Activated T-cell treated with anti-CD3 and anti-CD28 coated beads for 4 hours (primary cell): ENCODE measurements at places on chromosomes 7 and 10.

- no peak for DNase-seq
Observed at GRCh38 chr7:6386779-6387178, 61.0 kb downstream of the DAGLB start.

DNA sequence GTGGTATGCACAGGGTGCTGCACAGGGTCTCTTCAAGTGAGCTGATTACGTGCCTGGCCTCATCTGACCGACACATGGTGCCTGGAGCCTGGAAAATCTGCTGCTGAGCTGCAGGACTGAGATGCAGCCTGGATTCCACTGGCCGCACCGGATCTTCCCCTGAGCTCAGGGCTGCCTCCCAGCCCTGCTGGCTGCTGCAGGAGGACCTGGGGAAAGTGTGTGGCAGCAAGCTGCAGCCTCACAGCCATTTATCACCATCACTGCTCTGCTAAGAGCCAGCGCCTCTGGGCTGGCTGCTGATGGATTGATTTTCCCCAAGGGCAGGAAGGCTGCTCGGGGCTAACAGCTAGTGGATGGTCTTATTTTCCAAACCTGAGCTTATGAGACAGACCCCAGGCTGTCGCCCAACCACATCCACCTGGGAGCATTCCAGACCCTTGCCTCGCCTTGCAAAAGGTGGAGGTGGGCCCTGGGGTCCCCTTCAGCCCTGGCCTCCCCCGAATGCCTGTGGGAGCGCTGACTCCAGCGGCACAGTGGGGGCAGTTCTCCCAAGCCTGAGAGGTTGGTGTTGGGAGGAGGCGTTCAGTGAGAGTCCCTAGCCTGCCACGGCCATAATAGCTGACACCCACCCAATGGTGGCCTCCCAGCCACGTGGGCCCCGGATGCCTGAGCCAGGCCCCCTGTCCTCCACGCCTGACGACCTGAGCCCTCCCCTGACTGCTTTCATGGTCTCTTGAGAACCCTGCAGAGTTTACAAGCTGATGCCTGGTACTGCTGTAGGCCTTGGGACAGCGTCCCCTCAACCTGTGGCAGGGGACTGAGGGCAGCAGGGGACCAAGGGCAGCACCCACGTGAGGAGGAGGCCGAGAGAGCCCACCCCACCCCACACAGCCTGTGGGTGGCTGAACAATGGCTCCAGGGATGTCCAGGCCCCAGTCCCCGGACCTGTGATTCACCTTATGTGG lies 38.2 kb downstream of the STK32C start:
- DNase-seq, result no peak

DNA sequence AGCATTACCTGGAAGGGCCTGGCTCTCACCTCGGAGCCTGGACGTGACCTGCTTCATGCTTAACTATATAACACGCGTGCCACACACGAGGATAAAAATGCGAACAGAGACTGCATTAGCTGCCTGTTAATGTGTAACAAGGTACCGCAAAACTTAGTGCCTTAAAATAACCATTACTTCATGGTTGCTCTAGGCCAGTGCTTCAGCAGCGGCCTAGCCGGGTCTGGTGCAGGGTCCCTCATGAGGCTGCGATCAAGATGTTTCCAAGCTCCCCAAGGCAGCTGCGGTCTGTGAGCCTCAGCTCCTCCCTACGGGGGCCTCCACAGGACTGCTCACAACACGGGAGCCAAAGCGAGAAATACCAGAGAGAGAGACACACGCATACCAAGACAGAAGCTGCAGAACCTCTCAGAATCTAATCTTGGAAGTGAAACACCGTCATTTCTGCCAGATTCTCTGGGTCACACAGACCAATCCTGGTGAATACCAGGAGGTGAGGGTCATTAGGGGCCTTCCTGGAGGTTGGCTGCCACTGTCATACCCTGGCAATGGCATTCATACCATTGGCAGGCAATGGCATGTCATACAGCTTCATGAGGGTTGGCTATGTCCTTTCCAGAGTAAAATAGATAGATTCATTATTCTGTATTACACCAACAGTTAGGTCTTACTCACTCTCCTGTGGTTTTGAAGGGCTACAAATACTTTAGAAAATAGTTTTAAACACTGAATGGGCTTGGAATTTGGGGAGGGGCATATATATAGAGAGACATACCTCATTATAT lies 94.5 kb downstream of the HIPK2 start:
- DNase-seq, result no peak

- no peak for DNase-seq
Observed at GRCh38 chr10:103811463-103811862, 43.9 kb downstream of the SH3PXD2A start.

DNA sequence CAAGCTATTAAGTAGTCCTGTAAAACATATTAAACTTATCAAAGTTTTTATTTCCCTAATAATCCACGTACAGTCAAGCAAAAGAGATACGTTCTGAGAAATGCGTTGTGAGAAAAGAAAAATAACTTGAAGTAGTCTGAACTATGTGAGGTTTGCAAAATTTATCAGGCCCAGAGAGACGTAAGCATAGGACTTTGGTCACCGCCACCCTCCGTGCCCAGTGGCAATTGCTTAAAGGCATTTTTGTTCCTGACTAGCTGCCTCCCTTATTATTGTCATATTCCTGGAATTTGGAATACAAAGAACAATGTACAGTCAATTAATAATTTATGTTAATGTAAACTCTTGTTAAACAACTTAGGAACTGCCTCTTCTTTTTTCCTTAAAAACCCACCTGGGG lies 22.8 kb downstream of the HIBADH start:
- DNase-seq, result no peak

DNA sequence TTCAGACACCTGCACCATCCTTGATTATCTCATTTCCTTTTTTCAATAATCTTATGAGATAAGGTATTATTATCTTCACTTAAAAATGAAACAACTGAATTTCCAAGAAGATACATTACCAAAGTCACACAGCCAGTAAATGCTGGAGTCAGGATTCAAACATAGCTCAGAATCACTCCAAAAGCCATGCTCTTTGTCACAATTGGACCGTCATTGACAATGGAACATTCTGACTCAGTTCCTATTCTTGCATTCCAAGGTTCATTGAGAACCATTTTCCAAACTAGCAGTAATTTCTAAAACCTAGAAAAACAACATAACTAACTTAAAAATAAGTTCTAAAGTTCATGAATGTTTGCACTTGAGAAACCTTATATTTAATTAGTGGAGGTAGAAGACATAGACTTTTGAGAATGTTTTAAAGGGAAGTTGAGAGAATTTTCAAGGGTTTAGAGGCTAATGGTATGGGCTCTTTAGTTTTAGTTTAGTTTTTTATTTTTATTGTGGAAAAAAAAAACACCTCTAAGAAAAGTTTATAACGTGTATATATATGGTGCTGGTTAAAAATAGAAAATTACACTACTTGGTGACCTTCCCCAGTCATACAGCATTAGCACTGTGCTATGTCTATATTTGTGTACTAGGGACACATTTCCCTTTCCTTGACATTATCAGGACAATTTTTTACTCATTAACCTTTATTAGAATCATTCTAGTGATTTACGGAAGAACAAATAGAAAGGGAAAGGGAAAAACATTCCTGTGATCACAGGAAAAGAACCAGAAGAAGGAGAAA lies 30.9 kb downstream of the LGI1 start:
- no peak for DNase-seq

GRCh38 chr10:88989824-88990383 lies 694 bp upstream of the FAS start:
- DNase-seq, result no peak

DNA sequence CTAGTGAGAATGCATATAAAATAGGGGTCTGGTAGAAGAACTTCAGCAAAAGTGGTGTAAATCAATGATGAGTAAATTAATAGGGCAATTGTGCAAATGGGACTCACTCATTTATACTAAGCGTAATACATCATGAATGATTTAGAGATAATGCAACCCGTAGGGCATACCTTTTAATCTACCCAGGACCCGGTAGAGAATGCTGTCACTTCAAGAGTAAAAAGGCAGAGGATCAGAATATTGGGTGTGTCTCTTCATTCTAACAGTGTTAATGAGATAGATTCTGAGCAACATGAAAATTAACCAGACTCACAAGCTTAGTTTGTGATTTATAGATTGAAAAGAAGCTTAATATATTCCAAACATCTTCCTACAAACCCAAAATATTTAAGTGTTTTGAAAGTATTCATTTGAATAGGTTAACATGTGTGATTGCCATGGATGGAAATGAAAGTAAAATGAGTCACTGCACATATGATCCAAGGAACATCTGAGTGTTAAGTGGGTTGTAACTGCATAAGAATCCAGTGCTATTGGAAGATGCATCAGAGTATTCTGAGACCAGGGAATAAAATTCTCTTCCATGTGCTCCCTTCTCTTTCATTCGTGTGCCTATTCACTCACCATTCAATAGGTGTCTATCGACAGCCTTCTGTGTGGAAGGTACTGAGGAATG lies 690.6 kb downstream of the AUTS2 start:
- DNase-seq, result no peak

DNA sequence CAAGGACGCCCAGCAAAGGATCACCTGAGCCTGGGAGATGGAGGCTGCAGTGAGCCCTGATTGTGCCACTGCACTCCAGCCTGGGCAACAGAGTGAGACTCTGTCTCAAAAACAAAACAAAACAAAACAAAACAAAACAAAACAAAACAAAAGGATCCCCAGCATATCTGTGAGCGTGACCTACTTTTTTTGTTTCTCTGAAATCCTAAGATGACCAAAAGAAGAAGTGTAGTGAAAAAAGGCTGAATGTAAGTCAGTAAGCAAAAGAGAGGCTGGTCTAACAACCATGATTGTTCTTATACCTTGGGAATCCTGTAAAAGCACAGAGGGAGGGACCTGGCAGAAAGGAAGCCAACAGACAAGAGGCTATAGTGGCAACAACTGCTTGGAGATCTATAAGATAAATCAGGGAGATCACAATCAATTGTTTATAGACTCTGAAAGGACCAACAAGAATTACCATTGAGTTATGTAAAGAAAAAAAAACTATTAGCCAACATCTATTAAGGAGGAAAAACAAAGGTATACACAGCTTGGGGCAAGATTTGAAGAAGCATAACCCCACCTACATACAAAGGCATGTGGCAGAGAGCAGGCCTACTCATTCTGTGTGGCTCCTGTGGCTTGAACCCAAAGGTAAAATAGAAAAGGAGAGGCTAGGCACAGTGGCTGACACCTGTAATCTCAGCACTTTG lies 255.2 kb upstream of the KLF14 start:
- no peak for DNase-seq

GRCh38 chr7:18610331-18610948 lies 114.9 kb downstream of the HDAC9 start:
- no peak for DNase-seq

DNA sequence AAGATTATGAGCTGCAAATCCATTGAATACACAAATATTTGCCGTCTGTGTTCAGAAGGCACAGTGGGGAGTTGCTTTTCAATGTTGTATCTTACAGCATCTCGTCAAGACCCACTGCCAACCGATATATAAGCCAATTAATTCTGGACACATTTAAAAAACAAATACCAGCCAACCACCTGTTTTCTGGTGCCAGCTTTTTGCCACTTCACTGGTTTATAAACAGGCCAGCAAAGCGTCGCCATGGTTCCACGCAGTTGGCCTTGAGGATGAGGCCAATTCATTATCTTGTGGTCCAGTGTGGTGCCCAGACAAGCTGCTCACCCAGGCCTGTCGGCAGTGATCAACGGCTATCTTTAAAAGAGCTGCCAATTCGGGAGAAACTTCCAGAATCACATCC lies 321.0 kb downstream of the TCERG1L start:
- DNase-seq, result no peak

DNA sequence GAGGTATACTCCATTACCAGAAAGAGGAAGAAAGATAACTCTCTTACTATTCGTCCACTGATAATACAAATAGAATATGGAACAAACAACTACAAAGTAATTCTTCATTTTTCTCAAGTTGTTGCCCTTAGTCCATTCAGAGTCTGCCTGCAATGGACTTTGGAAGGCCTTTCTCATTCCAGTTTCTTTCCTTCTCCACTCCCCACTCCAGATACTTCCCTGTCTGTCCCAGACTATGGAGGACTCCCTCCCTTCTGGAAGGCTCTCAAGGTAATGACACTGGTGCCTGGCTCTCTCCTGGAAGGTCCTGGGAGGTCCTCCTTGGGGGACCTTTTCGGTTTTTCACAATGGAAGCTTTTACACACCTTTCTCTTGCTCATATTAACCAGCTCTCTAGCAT lies 167.8 kb downstream of the SDHAF3 start:
- no peak for DNase-seq

DNA sequence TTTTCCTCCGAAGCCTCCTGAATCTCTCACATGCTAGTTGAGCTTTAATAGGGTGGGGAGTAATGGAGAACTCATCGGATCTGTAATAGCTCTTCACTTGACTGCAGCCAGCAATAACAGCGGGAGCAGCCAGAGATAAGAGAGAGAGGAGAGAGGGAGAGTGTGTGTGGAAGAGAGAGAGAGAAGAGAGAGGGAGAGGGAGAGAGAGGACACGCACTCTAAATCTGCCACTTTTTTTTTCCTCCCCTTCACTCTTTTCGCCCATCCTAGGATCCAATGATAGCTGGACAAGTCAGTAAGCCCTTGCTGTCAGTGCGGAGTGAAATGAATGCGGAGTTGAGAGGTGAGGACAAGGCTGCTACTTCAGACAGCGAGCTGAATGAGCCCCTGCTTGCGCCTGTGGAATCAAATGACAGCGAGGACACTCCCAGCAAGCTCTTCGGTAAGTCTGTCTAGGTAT lies 107.9 kb downstream of the POU6F2 start:
- DNase-seq, result no peak

DNA sequence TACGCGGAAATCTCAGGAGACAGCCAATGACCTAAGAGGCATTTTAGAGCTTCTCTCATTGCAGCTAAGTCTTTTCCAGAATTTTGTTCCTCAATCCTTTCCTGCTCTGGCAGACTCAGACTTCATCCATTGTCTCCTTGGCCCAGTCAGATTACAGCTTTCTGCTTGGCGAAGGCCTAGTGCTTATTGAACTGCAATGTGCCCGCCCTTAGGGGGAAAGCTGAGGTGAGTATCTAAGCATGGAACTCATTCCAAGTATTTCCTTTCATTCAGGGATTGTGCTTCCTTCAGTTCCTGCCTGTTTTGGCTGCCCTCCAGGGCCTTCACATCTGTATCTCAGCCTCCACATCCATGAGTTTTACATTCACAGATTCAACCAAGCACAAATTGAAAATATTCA lies 37.5 kb downstream of the PRLHR start:
- DNase-seq, result no peak

- DNase-seq, result no peak
Observed at GRCh38 chr10:35208536-35208935, 81.9 kb downstream of the CREM start.

DNA sequence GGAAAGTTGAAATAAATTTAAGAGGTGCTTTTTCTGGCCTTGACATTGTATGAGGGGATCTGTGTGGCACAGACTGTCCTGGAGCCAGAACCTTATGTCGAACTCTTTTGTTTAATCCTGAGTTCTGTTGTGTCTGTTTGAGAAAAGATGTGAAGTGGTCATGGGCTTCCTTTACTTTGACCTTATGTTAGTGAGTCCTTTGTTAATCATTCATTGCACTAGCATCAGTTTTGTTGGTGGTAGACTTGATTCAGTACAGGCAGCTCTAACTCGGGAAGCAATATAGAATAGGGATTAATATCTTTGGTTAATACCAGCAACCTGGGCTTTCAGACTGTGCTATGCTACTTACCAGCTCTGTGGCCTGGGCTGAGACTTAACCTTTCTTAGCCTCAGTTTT lies 123.9 kb upstream of the FZD1 start:
- DNase-seq, result no peak
